ENCODE measurements at places on chromosomes 5 and 9.

GRCh38 chr5:17225520-17225919 lies 8.1 kb downstream of the BASP1 start:
- no peak for DNase-seq

- DNase-seq: no peak
These were observed 75.5 kb upstream of the BOD1 start for GRCh38 chr5:173691931-173692330.

DNA sequence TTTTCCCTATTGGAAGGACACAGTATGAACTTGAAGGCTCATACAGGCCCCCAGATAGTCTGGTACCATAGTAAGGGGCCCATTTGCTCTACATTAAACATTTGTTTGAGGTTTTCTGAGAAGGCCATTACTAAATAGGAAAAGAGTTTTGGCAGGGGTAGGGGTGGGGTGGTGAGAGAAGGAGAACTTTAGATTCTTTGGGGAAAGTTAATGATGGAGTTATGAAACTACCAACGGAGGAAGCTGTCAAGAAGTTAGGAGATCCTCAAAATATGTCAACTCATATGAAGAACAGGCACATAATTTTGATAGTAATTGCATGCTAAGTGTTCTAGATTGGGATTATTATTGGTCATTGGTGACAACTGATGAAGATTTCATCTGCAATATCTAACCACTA lies 114.7 kb downstream of the TAF11L14 start:
- DNase-seq: no peak

GRCh38 chr5:133514456-133514855 lies 97.9 kb downstream of the FSTL4 start:
- DNase-seq: no peak

DNA sequence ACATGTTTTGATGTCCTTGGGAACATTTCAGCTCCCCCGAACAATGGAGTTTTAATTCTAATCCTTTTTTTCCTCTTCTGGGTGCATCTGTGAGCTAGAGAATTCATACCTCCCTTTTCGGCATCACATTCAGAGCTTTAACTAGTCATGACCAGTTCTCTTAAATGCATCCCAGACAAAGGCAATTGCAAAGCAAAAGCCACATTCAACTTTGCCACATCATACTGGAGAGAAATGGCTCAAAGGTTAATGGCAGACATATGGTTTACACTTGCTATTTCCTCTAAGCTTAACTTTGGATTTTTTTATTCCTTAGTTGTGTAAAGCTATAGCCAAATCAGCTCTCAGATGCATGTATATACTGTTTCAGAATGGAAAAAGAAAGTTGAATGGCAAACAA lies 153.3 kb downstream of the ESM1 start:
- no peak for DNase-seq

- DNase-seq: no peak
These were observed 4.9 kb upstream of the FOXE1 start for GRCh38 chr9:97848215-97848479.

DNA sequence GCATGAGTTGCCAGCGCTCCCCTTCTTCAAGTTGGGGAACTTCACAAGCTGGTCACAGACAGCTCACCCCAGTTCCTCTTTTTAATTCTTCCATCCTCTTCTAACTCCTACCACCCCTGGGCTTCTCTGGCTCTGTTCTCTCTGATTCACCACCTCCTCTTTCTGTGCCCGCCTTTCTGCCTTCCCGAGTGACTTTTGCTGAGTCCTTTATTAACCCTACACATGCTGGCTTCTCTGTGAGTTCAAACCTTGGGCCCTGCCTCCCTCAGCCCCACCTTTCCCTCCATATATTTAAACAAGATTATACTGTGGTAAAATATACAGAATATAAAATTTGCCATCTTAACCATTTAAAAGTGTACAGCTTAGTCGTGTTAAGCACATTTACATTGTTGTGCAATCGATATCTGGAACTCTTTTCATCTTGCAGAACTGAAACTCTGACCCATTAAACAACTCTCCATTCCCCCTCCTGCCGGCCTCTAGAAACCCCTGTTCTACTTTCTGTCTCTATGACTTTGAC lies 32.0 kb downstream of the SLC46A2 start:
- no peak for DNase-seq

- DNase-seq: no peak
These were observed 56.0 kb upstream of the TPD52L3 start for GRCh38 chr9:6272229-6272598.

DNA sequence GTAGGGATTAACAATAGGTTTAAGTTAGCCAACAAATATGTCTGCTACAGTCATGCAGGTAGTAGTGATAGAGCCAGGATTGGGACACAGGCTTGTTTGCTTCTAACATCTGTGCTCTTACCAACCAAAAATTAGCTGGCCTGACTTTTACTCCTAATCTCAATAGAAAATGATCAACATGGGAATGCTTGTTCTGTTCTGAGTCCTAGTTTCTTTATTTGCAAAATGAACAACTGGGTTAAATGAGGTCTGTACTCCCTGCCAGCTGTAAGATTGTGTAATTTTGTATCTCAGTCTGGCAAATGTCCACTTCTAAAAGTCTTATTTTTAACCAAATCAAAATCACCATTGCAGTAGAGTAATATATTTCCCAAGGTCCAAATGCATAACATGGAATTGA lies 216.8 kb downstream of the NMUR2 start:
- DNase-seq: no peak

GRCh38 chr5:111509119-111509518 lies 3.2 kb downstream of the STARD4 start:
- no peak for DNase-seq

GRCh38 chr5:43874772-43875171 lies 271.8 kb downstream of the NNT start:
- DNase-seq: no peak

DNA sequence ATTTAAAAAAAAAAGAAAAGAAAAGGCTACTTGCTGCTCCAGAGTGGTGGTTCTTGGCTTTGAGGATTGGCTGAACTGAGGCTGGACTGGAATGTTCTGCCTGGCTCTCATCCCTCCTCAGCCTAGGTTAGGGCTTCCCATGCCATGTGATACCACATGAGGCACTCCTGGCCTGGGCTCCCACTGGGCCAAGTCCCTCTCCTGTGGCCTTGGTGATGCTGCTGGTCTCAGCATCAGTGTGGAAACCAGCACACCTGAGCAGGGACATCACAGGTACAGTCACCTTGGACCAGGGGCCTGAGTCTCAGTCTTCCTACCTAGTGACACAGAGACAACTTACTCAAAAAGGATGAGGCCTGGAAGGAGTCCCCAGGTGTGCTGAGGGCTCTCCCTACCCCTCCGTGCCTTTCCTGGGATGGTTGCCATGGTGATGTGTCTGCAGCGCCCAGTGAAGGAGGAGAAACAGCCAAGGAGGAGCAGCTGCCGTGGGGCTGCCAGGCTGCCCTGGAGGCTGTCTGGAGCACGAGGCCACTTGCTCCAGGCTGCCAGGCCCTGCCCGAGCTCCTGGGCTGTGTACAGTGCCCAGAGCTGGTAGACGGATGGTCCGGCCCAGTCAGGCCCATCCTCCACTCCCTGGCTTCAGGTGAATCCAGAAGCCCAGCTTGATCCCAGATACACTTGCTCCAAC lies 71.0 kb downstream of the WNK2 start:
- DNase-seq: no peak

DNA sequence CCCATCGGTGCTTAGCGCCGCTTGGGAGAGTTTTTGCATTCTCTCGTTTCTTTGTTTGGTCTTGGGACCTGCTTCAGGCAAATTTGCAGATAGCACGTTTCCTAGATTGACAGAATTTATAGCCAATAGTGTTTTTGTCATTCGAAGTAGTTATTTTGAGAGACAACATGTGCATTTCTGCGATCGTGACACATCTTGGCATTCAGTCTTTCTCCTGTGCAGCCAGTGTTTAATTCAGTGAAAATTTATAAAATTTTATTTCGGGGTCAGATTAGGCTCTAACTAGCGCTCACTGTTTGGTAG lies 830 bp downstream of the PRRC1 start:
- no peak for DNase-seq

GRCh38 chr5:151780348-151780747 lies 8.6 kb downstream of the G3BP1 start:
- no peak for DNase-seq

- no peak for DNase-seq
These were observed 1.4 kb upstream of the SPATA6L start for GRCh38 chr9:4667681-4668080.

DNA sequence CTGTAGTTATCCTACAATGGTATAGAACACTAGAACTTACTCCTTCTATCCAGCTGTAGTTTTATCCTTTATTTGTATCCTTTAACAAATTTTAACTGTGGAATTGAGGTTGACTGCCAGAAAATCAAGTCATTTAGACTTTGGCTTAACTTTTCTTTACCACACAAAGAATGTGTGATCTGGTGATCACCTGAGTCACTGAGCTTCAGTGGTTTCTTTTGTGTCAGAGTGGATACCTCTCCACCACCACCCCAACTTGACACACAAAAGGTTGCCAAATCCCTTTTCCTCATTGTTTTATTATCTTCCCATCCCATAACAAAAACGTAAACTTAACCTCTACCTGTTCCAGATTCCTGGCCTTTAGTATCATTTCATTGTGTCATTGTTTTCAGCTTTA lies 5.5 kb downstream of the OTULIN start:
- DNase-seq: no peak

DNA sequence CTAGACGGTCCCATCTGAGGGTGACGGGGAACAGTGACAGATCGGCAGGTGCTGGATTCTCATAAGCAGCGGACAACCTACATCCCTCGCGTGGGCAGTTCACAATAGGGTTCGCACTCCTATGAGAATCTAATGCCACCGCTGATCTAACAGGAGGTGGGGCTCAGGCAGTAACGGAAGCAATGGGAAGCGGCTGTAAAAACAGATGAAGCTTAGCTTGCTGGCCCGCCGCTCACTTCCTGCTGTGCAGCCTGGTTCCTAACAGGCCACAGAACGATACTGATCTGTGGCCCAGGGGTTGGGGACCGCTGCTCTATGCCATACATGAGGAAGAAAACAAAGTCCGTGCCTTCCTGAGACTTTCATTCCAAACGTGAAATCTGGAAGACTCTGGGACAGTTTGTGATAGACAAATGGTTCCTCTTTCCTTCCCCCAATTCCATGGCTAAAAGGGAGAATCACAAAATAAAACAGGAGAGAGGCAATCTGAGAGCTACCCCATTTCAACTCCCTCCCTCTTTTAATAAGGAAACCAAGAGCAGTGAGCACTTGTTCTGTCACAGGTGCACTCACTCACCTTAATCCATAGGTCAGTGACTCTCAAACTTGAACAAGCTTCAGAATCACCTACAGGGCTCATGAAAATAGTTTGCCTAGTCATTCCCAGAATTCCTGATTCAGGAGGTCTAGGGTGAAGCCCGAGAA lies 12.1 kb downstream of the PDCL start:
- DNase-seq: peak; percentile 47

GRCh38 chr5:40071870-40072269 lies 607.8 kb upstream of the PTGER4 start:
- no peak for DNase-seq

GRCh38 chr5:153617190-153617589 lies 126.7 kb downstream of the GRIA1 start:
- DNase-seq: no peak

DNA sequence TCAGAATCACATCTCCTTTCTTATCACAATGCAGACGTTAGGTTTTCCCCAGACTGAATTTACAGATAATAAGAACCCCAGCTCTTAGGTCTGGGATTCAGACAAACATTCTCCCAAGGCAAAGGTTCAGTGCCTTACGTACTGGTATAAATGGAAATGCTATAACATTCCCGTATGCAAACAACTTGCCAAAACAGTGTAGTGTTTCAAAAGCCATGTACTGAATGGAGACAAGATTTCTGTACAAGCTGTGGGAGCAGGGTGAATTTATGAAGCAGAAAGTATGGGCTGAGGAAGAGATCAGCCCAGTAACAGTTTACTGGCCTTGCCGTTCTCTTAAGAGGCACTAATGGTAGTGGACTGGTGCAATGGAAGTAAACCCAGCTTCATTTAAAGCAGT lies 225.5 kb upstream of the ZNF462 start:
- no peak for DNase-seq

DNA sequence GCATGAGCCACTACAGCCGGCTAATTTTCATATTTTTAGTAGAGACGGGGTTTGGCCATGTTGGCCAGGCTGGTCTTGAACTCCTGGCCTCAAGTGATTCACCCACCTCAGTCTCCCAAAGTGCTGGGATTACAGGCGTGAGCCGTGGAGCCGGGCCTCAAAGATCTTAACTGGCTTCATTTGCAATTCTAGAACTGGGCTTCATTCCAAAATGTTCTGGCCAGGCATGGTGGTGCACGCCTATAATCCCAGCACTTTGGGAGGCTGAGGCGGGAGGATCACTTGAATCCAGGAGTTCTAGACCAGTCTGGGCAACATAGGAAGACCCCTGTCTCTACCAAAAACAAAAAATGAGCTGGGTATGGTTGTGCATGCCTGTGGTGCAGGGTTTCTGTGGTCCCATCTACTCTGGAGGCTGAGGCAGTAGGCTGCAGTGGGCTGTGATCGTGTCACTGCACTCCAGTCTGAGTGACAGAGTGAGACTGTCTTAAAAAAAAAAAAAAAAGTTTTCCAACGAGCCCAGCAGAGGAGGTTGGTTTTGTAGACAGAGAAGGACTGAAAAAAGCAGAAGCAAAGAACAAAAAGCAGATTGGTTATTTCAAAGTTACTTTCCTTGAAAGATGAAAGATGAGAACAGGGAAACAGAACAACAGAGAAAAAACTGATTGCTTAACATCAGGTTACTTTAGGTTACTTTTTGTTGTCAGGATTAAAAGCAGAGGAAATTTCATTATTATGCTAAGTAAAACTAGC lies 78.2 kb downstream of the ANKRD55 start:
- no peak for DNase-seq

DNA sequence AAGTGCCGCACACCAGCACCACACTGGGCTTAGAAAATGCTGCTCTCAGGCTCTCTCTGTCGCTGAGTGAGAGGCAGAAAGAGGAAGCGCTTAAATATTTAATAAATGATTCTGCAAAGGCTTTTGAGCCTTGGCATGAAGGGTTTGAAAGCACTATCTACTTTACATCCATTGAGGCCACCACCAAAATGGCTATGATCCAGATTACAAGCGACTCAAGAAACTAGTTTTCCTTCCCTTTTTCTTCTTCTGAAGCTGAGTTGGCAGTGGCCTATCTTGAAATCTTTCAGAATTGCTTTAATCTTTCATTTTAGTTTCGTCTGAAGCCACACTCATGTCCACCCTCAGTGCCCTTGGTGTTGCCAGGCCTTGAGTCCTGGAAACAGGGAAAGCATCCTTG lies 59.5 kb downstream of the EBF1 start:
- DNase-seq: no peak

DNA sequence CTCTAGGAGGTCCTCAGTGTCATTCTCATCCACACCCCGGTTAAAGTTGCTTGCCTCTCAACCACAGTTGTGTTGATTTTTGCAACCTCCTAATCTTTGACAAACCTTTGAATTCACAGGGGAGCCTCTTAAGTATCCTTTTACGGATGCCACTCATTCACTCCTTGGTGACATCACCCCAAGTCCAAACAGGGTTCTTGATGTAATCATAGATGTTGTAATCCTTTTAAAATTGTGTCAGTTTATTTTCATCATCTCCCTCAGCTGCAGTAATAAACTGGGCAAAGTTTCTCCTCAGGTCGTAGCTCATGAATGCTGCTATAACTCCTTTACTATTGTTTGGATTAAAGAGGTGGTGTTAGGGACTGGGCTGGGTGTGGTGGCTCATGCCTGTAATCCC lies 637.2 kb upstream of the NUDT12 start:
- DNase-seq: no peak

Measured in activated CD4-positive, alpha-beta T cell treated with anti-CD3 and anti-CD28 coated beads, Interleukin-2, amount 50 U/mL, for 1 hour (primary cell).